ENCODE measurements at places on chromosomes 3 and 15.

DNA sequence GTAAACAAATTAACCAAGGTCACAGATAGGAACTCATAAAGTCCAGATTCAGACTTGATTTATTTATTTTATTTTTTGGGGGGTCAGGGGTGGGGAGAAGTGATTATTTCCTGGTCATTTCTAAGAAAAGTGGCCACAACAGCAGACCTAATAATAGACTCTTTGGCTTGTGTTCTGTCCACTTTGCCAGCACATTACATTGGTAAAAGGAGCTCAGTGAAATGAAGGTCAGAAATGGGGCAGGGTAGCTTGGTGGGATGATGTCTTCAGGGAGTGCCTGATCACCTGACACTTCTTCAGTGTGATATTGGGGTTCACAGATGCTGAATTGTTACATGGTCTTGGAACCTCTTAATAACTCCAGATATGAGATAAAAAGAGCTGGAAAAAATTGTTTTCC is 10.1 kb downstream of the VPS8 start:
- no peak for DNase-seq

- no peak for DNase-seq
These were observed 1.7 kb downstream of the SLC25A20 start for GRCh38 chr3:48896936-48897335.

- no peak for DNase-seq
These were observed 227.7 kb upstream of the CD96 start for GRCh38 chr3:111314181-111314873.

GRCh38 chr3:108416111-108416869 is 94.1 kb downstream of the MYH15 start:
- DNase-seq, result no peak

- DNase-seq, result no peak
These were observed 130.8 kb downstream of the LSAMP start for GRCh38 chr3:116314476-116314875.

- DNase-seq, result no peak
These were observed 16.7 kb downstream of the KCNMB3 start for GRCh38 chr3:179234199-179234598.

DNA sequence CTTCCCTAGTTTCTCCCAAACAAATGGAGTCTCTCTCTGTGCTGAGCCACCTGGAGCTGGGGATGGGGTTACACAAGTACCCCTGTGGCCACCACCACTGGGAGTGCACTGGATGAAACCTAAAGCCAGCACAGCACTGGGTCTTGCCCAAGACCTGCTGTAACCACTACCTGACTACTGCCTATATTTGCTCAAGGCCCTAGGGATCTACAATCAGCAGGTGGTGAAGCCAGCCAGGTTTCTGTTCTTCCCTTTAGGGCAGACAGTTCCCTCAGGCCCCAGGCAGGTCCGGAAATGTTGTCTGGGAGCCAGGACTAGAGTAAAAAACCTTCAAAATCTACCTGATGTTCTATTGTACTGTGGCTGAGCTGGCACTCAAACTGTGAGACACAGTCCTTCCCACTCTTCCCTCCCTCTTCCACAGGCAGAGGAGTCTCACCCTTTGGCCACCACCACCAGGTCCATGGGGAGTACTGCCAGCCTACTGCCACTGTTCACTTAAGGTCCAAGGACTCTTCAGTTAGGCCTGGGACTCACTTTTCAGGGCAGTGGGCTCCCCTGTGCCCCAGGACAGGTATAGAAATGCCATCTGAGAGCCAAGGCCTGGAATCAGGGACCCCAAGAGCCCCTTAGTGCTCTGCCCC is 23.8 kb downstream of the C3orf20 start:
- DNase-seq, result no peak

GRCh38 chr3:165056510-165056909 is 21.8 kb downstream of the SI start:
- no peak for DNase-seq

GRCh38 chr3:31968369-31968926 is 12.6 kb downstream of the OSBPL10 start:
- DNase-seq, result no peak

GRCh38 chr15:76152197-76152596 is 92.4 kb downstream of the TMEM266 start:
- no peak for DNase-seq

GRCh38 chr15:39255760-39256159 is 325.1 kb upstream of the THBS1 start:
- DNase-seq, result no peak

DNA sequence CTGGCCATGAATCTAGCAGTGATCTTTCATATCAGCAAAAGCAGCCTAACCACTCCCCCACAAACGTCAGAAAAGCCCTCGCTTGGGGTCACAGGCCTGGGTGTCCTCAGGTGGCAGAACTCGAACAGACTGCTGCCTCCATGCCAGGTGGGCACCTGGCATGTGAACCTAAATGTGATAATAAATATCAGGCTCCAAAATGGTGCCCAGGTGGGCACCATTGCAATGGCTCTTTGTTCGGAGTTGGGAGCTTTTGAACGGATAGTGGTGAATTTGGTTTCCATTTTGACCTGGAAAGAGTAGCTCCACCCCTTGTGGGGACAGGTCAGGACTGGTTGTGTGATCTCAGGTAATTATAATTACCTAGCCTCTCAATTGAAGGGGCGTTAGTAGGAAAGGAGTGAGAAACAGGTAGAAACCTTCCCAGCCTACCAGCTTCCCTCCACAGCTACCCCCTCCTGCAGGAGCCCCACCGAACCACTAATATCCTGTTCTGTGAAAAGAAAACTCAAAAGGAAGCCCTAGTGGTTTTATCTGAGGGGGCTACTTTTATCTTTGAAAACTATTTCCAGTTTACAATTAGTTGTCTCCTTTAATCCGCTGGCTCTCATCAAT is 18.1 kb downstream of the MYO1E start:
- no peak for DNase-seq

- no peak for DNase-seq
These were observed 2.5 kb downstream of the MOBP start for GRCh38 chr3:39469945-39470344.

- no peak for DNase-seq
These were observed 177.8 kb upstream of the CDIN1 start for GRCh38 chr15:36401586-36401966.

GRCh38 chr3:138936741-138937689 is 9.9 kb downstream of the FOXL2 start:
- DNase-seq, result no peak

- DNase-seq, result peak; percentile 22
These were observed 37.5 kb upstream of the IQSEC1 start for GRCh38 chr3:13110678-13111116.

GRCh38 chr3:183871541-183871940 is 13.1 kb downstream of the PARL start:
- no peak for DNase-seq

GRCh38 chr3:187012609-187013051 is 82.3 kb downstream of the ST6GAL1 start:
- DNase-seq, result no peak
